ENCODE measurements at places on chromosomes 7 and 10.

DNA sequence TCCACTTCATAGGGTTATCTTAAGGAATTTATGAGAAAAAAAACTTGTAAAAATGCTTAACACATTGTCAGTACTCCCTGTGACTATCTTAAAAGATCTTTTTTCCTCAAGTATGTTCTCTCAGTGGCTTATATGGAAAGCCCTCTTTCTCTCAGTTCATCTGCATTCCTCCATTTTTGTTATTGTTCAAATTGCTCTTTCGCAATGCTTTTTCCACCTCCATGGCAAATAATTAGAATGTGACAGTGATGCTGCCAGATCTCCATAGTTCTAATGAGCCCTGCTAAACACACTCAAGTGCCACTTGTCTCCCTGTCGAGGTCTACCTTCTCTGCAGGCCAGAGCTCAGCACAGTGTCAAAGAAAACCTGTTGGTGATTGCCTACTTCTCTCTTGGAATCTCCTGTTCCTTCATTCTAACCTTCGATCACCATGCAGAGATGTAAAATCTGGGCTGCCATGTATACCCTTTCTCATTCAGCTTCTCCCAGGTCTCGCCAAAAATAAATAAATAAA lies 37.2 kb upstream of the ABCB5 start:
- no peak for DNase-seq

GRCh38 chr7:74482629-74483401 lies 29.1 kb downstream of the GTF2IRD1 start:
- no peak for DNase-seq

GRCh38 chr10:51564896-51565510 lies 134.4 kb downstream of the CSTF2T start:
- DNase-seq, result no peak

GRCh38 chr10:35765066-35765527 lies 123.0 kb upstream of the FZD8 start:
- DNase-seq, result peak; percentile 61

DNA sequence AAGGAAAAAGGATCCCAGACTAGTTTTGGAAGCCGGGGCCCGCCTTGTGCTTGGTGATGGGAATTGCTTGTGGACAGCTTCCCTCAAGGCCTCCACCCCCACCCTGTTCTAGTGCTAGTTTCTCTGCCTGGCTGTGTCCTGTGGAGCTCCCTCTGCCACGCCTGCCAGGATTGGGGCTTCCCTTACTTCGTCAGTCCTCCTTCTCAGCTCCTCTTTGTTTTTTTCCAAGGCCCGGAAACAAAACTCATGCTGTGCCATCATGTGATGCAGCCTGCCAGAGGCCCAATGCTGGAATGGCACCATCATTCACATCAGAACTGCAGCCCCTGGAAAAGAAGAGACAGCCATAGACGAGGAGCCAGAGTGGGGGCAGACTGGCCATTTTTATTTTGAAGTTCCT lies 11.2 kb downstream of the YKT6 start:
- no peak for DNase-seq

- no peak for DNase-seq
These were observed 79.3 kb downstream of the OAT start for GRCh38 chr10:124339119-124340032.

DNA sequence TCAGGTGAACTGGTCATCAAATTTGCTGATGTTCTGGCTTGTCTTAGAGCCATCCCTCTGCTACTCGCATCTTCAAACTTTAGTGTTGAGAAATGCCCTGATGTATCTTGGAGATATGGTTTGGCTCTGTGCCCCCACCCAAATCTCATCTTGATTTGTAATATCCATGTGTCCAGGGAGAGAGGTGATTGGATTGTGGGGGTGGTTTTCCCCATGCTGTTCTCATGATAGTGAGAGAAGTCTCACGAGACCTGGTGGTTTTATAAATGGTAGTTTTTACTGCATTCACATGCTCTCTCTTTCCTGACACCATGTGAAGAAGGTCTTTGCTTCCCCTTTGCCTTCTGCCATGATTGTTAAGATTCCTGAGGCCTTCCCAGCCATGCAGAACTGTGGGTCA lies 74.0 kb upstream of the AFAP1L2 start:
- DNase-seq, result no peak

DNA sequence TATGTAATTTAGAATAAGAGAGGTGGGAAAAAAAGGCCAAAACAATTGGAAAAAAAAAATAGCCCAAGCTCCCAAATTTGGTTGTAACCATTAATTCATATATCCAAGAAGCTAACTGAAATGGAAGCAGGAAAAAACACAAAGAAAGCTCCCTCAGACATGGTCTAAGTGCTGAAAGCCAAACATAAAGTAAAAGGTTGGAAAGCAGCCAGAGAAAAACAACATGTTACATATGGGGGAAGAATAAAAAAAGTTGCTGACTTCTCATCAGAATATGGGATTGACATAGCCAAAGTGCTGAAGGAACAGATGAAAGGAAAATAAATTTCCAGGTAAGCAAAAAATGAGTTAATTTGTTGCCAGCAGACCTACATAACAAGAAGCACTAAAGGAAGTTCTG lies 40.3 kb downstream of the PDZD8 start:
- DNase-seq, result no peak

DNA sequence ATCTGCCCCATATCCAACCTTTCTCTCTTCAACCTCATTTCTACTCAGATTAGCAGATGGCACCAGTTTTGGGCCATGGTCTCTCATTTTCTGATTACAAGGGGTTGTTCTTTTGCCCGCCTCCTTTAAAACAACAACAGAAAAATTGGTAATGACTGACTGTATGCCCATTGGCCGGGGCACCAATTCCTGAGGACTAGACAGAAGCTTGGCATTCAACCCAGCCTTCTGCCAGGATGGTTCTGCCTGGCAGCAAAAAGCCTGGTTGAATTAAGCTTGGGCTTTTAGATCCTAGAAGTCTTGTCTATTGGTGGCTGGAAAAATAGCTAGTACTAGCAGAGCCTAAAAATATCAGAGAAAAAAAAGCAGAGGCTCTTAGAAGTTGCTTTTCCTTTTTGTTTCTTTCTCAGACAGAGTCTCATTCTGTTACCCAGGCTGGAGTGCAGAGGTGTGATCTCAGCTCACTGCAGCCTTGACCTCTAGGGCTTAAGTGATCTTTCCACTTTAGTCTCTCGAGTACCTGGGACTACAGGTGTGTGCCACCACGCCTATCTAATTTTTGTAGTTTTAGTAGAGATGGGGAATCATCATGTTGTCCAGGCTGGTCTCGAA lies 402.6 kb downstream of the AUTS2 start:
- no peak for DNase-seq

DNA sequence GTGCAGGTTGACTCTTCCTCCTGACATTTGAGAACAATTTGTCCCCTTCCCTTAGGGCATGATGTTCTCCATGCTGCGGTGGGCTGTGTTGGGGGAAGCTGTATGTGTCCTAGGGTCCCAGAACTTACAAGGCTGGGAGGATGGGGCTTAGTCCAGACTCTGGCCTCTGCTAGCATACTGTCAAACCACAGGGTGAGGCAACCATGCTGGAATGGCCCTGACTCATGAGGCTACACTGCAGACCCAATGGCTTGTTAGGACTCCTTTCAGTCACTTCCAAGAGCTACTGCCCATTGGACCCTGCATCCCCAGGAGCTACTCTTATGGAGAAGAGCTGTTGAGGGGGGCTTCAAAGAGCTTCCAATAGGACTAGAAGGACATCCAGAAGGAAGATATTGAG lies 20.1 kb upstream of the FAM170B start:
- no peak for DNase-seq

- no peak for DNase-seq
These were observed 12.0 kb downstream of the PPP1R17 start for GRCh38 chr7:31699050-31699449.

DNA sequence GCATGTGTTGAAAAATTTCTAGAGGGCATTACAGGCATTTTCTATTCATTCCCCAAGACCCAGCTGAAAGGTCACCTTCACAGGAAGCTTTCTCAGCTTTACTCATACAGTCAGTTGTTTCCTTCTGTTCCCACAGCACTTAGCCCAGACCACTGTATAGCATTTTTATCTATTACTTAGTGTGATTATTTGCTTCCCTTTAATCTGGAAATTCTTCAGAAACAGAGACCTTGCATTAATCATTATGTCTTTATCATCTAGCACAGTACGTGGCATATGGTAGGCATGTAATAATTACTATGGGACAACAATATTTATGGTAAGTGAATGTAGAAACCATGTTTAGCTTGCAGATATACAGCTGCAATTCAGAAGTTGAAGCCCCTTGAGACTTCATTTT lies 38.2 kb upstream of the CDK6 start:
- DNase-seq, result no peak

DNA sequence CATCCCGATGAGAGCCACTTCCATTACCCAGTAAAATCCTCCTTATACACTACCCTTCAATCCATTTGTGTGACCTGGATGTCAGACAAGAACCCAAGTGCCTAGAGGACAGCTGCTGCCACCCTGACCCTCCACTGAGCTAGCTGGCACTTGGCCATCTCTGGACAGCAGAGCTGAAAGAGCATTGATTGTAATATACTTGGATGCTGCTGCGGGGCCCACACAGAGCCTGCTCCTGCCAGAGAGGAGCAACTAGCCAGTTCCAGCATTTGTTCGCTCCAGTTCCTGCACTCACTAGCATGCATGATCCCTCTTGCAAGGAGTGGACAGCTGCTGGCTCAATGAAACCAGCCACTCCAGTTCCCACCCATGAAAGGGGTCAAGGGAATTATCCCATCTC lies 8.4 kb upstream of the TMEM254 start:
- no peak for DNase-seq

DNA sequence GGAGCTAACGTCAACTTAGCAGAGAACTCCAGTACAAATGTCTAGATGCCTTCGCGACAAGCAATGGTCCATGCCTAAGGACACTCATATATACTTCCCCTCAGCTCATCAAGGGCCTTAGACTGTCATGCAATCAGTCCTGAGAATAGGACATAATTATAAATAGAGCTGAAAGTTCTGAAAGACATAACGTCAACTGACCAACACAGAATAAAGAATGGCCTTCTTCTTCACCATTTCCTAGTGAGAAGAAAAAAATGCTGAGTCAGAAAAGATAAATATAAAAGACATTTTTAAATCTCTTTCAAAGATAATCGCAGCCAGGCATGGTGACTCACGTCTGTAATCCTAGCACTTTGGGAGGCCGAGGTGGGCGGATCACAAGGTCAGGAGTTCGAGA lies 83.2 kb downstream of the ARMH3 start:
- DNase-seq, result no peak

DNA sequence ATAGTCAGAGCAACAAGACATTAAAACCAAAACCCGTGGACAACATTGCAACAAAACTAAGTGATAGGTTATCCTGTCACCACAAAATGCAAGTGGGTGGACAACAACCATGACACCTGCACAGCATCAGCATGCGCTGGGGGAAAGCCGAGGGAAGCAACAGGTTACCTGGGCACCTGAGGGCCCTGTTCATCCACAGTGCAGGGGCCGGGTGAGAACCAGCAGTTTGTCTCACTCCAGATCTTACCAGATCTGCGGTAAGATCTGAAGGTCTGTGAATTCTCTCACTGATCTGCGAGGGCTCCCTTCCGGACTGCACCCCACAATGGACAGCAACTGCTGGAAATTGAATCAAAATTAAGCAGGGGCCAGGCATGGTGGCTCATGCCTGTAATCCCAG lies 30.5 kb upstream of the GRID1 start:
- no peak for DNase-seq

- DNase-seq, result no peak
These were observed 118.3 kb downstream of the ARID5B start for GRCh38 chr10:62019685-62020359.

- DNase-seq, result no peak
These were observed 315.0 kb downstream of the PTPRN2 start for GRCh38 chr7:158272509-158273137.

DNA sequence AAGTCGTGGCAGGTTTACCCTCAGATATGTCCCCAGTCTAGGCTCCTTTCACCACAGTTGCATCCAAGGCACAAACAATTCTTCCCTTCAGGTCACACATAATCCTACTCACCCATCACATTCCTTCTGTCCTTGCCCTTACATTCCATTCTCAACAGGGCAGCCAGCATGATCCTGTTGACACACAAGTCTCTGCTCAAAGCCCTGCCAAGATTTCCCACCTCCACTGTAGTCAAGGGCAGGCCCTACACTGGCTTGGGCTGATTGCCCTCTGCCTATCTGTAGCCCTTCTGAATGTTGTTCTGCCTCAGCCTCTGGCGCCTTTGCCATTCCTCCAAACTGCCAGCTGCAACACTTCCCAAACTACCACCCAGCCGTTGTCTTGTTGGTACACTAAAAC lies 187.9 kb upstream of the AKR1E2 start:
- no peak for DNase-seq

DNA sequence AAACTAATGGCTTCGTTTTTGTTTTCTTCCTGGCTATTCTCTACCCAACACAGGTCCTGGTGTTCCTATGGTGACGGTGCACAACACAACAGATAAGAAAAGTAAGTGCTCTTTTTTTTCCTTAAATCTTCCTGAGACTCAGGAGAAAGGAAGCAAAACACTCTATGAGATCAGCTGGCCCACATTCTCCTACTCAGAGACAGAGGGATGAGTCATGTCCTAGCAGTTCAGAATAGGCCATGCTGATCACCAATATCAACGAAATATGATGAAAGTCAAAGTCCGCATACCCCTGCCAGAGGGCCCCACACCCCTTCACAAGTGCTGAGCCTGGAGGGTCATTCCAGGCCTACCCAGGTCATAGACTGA lies 149.2 kb downstream of the PAXIP1 start:
- DNase-seq, result no peak

- no peak for DNase-seq
These were observed 51.7 kb downstream of the ADRA2A start for GRCh38 chr10:111128331-111129180.

GRCh38 chr7:37208528-37208927 lies 240.1 kb downstream of the ELMO1 start:
- DNase-seq, result peak; percentile 60

DNA sequence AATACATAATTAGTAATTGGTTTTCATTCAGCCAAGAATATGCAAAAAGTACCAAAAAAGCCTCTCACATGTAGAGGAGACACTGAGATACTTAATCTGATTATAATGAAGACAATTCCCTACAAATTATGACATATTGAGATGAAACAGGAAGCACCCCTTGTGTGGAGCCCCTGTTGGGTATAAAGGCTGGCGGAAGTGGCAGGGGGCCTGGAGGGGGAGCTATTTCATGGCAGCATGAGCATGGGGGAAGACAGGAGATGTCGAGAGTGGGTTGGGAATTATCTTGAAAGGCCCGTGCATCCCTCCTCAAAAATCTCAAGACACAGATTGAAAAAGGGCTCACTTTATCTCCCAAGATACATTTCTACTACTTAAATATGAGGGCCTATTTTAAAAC lies 96.9 kb downstream of the PIP4K2A start:
- no peak for DNase-seq

DNA sequence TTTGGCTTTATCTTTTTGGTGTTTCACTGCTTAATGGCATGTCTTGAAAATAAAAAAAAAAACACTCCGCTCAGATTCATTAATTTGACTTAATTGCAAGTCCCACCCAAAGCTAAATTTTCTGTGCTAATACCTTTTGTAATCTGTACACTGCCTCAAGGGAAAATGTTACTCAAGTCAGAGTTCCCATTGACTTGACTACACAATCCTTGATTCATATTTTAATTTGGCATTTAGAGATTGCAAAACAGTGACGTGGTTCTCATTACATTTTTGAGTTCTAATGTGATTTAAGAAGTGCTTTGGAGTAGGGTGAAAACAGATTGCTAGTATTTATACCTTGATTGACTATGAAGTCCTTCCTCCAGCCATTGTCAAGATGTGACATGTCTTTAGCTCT lies 21.3 kb upstream of the LIPM start:
- no peak for DNase-seq

Data from colonic mucosa (tissue), 4 donors.